ENCODE measurements at places on chromosomes 2 and 18.

DNA sequence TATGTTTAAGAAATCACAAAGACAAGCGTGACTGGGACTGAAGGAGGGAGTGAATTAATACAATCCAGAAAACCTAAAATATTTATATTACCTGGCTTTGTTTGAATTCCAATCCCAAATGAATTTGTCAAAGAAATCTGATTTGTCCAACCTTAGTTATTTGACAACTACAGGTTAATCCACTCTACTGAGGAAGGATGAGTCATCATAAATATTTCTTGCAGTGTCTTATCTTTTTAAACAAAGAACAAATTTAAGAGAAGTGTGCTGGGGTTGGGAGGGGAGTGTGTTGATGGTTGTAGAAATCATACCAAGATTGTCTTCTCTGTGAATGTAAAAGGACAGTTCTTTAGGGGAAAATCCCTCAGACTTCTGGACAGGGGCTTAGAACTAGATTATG, 1106.3 kb upstream of the SLC39A10 start:
- peak; percentile 55 for ATAC-seq

- ATAC-seq, result peak; percentile 72
Observed at GRCh38 chr2:27809761-27810241, 38.3 kb downstream of the MRPL33 start.

DNA sequence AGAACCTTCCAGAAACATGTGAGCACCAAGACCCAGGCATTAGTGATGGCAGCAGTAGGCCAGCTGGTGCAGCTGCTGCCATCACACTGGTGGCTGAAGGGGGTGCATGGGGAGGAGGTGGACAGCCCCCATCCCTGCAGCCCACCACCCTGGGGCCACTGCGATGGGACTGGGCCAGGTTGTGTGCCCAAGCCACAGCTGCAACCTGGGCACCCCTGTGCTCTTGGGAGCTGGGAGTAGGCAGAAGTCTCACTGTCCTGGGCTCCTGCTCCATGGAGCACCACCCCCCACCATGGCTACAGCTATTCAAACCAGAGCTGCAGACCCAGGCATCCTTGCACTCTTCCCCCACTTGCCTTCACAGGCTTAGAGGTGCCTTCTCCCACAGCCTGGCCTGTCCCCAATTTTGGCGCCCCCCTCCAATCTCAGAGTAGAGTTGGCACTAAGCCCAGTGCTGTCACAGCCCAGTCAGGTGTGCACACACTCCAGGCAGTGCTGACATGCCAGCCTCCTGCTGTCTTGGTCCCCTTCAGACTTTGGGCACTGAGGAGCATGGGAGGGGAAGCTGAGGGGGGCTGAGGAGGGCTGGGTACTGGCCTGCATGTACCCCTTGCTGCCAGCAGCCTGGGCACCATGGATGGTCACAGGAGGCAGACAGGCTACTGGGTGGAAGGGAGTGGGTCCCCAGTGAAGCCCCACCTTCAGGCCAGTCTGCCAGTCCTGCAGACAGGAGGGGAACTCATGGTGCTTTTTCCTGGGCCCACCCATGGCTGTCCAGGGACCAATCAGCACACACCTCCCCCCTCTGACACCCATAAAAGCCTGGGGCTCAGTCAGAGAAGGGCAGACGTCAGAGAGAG, 67.1 kb downstream of the CYP26B1 start:
- ATAC-seq, result no peak

DNA sequence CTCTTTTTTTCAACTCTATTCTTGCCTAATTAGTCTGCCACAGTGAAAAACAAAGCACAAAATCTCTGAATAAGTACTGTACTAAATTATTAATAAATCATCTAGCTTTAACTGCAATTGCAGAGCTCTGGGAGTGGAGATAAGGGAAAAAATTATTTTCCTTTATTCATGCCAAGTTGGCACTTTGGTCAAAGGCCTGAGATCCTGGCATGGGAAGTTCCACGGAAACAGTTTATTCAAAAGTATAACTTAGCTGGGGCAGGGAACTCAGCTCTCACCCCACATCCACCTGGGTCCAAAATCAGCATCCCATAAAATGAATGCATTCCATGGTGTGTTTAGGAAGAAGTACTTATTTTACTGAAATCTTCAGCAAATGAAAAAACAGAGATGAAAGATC, 185.2 kb upstream of the APCDD1 start:
- no peak for ATAC-seq

DNA sequence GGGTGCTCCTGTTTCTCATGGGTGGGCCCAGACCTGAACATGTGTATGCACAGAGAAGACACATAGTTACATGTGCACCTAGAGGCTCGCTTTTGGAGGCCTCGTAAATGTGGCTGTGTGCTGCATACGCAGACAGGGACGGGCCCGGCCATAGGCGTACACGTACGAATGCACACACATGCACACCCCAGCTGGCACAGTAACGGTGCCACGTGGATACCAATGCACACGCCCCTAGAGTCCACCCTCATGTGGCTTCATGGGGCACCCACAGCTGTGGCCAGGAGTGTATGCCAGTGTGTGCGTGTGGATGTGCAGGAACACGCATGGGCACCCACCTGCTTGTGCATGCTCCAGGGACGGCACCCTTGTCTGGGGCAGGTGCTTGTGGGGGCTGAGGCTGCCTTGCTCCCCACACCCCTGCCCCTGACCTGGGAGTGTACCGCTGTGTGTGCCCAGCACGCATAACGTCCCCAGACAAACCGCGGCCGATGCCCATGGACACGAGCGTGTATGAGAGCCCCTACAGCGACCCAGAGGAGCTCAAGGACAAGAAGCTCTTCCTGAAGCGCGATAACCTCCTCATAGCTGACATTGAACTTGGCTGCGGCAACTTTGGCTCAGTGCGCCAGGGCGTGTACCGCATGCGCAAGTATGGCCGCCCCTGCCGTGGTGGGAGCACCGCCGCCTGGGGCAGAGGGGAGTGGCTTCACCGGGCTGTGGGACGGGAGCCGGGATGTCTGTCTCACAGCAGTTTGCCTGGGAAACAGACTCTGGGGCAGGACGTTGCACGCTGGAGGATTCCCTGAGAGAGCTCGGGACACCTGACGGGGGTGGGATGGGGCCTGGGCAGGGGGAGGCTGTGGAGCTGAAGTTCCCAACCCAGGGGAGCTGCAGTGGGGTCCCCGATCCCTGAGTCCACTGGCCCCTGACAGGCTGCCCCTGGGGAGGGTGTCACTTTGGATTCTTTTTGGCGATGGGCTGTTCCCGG, 21.0 kb downstream of the ZAP70 start:
- no peak for ATAC-seq

DNA sequence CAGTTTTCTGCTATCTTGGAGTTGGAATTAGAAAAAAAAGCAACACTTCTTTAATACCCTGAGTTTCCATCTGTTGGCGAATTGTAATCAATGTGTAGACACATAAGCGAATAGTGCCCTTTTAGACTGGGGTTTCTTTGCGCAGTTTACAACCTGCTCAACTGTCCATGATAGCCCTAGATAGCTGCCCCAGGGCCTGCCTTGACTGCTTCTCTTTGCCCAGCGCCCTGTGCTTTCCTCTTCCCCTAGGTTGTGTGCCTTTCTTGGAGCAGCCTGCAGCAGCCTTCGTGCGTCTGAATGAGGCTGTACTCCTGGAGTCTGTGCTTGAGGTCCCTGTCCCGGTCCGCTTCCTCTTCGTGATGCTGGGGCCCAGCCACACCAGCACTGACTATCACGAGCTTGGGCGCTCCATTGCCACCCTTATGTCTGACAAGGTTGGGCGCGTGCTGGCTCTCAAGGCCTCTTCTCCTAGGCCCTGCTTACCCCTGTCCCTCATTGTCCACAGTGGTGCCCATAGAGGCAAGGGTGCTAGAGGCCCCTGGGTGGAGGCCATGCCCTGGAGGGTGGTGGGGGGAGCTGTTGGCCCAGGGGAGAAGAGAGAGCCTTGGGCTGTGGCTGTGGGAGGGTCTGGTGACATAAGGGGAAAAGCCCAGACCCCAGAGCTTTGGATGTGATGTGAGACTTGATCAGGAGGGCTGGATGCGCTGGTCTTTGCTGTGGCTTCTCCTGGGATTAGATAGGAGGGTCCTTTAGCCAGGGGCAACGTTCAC, 6.9 kb downstream of the SLC4A3 start:
- no peak for ATAC-seq

Measured in SK-N-SH treated with all-trans-retinoic acid at 6 μM for 48 hours (cell line).